HS-5 (cell line): ENCODE measurements at places on chromosomes 12 and 14.

DNA sequence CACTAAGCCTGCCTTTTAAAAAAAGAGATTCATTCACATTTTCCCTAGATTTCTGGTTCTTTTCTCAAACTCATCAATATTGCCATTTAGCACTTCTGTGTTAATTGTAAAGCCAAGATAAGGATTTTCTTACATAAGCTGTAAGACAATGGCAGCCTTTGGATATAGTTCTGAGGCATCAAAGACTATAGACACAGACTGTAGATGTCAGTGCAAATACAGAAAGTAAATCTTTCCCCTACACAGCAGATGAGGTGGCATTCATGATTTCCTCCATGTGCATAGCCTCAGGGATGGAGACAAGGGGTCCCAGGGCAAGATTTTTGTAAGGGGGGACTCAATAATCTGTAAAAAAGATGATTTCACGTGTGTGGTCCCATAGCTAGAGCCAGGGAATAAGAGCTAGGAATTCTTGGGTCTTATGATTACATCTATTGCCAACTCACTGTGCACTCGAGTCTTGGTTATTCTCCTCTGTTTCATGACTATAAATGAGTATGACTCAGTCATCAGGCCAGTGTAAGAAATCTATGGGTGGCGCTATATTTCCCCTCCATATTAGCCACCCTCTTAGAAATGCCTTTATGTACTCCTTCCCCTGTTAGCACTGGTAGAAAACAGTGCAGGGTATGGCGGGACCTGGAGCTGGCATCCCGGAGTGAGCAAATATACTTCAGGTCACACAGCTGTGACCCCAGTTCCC lies 207.5 kb downstream of the EXOC5 start:
- no peak for DNase-seq

- no peak for DNase-seq
Measured at GRCh38 chr12:106107566-106107965, 31.2 kb downstream of the NUAK1 start.

DNA sequence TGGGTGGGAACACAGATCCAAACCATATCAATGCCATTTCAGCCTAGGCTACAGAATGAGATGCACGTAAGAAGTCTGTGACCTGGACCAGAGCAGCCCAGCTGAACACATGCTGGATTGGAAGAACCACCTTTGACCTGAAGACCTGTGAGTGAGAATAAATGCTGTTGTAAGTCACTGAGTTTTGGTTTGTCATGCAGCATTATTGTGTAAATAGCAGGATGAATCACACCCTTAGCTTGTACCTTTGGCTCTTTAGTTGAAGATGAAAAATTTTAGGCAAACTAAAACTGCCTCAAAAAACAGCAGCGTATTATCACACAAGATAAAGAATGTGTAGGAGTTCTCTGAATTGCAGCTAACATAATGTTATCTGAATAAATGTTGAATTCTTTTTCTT lies 199.4 kb upstream of the LRIG3 start:
- DNase-seq: no peak

DNA sequence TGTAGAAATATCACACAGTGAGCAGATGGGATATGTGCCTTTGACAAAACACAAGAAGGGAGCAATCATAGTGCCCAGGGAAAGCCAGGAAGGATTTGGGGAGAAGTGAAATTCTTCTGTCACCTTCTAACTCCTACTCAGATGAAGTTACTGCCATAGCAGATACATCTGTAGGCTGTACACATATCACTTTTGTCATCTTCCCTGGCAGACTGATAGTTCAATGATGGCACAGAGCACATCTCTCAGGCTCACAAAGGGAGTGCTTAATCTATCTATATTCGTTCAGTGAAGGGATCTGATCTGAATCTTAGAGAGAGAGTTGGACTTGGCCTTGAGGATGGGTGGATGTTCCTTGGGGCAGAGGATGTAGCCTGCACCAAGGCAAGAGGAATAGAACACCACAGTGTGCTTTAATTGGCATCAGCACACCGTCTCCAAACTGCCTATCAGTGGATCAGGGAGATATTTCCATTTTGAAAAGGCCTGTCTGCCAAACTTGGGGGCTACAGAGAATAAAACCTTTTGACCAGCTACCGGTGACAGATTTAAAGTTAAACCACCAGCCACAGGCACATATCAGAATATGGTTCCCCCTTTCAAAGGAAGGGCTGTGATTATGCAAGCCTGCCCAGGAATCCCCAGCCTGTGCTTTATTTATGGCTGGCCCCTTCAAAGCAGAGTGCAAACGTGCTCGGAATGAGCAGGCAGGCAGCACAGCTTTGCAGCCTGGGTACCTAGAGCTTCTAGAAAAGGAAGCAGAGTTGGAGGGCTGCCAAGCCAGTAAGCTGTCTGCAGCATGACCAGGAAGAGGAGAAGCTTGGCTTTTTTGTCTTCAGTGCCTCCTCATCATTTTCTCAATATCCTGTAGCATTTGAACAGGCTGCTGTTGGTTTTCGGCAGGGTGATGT lies 165.5 kb upstream of the DYRK2 start:
- DNase-seq: no peak

- no peak for DNase-seq
Measured at GRCh38 chr14:65195042-65195719, 92.9 kb upstream of the MAX start.

- no peak for DNase-seq
Measured at GRCh38 chr12:58847901-58848600, 72.3 kb downstream of the LRIG3 start.

DNA sequence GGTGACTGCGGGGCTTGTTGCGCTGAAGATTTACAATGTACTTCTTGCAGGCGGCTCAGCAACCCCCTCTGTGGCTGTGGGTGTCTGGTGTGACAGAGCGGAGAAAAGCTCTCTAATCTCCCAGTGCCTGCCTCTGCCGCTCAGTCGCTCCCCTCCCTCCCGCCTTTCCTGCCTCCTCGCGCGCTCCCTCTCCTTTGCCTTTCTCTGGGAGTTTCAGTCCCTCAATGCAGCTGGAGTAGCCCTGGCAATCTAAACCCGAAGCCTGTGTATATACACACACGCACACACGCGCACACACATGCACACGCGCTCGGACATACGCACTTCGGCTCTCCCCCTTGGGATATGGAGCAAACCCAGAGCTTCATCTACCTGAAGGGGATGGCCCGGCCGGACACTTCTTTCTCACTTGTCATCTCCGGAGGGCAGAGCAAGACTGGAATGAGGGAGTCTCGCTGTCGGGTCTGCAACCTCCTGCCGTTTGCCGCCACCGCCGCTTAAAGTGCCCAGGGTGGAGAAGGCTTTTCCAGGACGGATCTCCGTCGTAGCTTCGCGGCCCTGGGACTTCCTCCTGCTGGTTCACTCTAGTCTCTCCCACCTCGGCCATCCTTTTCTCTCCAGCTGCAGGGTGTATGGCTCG lies 599 bp upstream of the TRHDE start:
- no peak for DNase-seq

DNA sequence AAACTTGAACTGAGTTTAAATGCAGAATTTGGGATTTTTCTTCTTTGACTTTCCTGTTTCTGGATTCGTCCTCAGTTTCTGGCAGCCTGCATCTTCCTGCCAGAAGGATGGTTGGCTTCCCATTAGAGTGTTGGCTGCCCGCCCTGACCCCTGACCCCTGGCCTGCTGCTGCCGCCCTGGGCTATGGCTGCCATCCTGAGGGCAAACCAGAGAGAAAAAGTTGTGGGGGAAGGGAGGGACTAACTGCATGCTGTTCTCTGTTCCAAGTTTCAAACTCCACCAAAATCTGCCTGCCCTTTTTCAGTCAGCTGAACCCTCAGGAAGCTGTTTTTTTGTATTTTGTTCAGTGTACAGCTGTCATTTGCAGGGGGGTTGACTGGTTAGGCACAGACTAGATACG lies 48.4 kb downstream of the FNTB start:
- no peak for DNase-seq

- DNase-seq: no peak
Measured at GRCh38 chr12:513446-513845, 53.7 kb downstream of the B4GALNT3 start.

DNA sequence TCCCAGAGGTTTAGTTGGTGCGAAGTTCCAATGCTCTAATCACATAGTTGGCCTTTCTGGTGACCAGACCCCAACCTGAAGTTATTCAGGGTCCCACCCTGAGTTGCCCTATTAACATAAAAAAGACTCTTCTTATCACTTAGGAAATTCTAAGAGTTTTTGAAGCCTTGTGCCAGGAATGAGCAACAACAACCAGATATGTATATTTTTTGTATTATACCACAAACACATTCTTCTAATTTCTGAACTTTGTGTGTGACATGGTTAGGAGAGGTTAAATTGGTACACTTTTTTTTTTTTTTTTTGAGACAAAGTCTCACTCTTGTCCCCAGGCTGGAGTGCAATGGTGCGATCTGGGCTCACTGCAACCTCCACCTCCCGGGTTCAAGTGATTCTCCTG lies 320.4 kb upstream of the PDE3A start:
- no peak for DNase-seq

DNA sequence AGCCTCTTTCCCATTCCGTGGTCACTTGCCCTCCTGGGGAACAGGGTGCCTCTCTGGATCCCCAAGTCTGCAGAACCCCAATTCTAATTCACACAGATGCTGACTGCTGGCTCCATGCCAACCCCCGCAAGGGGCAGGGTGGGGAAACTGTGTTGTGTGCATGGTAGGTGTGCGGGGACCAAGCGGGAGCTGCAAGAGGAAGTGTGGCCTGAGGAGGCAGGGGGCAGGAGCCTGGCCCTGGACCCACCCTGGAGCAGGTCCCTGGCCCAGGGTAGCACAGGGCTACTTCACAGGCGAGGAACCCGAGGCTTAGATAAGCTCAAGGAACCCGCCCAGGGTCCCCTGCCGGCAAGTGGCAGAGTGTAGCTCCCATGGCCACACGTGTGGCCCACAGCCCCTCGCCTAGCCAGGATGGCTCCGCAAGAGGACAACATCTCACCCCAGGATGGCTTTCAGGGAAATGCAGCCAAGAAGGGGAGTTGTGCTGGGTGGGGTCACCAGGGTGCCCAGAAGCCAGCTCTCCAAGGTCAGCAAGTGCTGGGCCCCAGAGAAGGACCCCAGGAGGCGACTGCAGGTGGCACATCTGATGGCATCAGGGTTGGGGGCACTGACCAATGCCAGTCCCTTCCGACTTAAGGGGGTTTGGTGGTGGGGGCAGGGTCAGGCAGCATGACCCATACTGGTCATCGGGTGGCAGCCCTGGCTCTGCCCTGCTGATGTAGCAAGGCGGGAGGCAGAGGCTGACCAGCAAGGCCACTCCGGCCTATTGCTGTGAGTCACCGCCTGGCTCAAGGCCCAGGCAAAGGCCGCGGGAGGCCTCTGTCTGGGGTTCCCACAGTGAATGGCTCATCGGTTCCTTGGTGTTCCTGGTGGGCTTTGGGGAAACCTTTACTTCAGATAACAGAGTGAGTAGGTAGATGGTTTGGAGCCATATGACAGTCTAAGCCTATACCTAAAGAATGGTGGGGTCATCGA lies 37.3 kb upstream of the EML1 start:
- DNase-seq: peak; percentile 77

DNA sequence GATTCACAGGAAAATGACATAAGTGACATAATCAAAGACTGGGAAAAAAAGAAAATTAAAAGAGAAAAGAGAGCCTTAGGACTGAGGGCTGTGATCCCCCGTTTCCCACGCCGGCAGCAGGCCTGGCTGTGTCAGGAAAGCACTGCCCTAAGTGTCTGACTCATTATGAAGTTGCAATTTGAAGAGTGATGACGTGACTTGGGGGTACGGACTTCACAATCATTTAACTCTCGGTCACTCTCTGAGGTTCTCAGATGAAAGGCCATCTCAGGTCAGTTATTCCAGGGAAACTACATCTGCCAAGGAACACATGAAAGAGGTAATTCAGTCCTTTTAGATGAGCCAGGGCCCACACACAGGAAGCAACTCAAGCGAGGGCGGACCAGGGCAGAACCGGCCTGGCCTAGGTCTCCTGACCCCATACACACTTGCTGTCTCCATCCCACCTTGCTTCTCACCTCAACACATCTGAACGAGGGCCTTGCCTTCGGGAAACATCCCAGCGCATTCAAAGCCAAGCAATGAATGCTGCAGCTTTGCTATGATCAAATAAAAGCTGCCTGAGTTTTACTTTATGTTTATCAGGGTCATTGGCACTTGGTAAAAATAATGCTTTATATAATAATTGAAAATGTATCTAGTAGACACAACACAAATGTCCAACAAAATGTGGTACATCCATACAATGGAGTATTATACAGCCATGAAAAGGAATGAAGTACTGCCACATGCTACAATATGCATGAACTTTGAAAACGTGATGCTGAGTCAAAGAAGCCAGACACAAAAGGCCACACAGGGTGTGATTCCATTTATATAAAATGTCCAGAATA lies 2.7 kb downstream of the SSH1 start:
- DNase-seq: peak; percentile 97
